Endodermal cell (in vitro differentiated cells): ENCODE measurements at places on chromosomes 1 and 21. TPM values are rescaled to one million over a fixed set of nuclear protein-coding genes. Genes with fewer than 3 reads are reported as not detected.

DNA sequence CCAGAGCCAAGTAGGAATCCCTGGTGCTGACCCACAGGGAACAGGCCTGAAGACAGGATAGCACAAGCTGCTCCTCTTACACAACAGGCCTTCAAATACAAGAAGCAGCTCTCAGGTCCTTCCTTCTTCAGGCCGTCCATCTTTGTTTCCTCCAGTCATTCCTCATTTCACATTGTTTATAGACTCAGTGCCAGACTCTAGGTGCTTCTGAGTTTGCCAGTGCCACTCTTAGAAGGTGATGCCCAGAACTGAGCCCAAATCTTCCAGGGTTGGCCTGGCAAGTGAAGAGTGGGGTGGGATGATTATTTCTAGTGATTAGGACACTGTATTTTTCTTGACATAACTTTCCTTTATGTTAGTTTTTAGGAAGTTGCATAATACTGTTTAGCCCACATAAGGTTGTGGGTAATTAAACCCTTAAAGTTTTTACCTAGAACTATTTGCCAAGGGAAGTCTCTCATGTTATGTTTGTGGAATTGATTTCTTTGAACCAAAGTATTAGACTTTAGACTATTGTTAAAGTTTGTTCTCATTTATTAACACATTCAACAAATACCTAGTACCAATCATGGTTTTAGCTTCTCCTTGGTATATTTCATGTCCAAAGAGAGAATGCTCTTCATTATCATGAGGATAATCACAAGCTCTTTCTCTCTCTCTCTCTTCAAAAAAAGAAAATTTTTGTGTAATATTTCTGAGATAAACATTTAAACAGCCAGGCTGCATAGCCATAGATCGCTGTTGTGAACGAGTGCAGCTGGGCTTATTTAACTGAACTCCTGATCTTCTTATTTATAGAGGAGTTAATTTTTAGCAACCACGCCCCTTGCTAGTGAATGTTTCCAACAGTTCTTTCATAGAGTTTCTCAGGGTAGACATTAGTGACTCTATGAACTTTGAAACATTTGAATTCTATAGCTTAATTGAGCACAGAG is 47.7 kb downstream of the PGM1 start:
- no peak overlapping the region for H3K27ac ChIP-seq
- H3K4me3 ChIP-seq = no peak overlapping the region
- peaks cover 7% of the 10 kb centered on the region for H3K4me1 ChIP-seq
- peaks cover 73% of the 10 kb centered on the region for H3K36me3 ChIP-seq
- DNase-seq = no peak

GRCh38 chr1:245197911-245198379 is 43.2 kb downstream of the KIF26B start:
- H3K36me3 ChIP-seq = peaks cover 42% of the 10 kb centered on the region
- H3K27ac ChIP-seq = no peak overlapping the region
- no peaks in the 10 kb centered on the region for H3K4me1 ChIP-seq
- DNase-seq = no peak
- H3K4me3 ChIP-seq = no peak overlapping the region

- H3K36me3 ChIP-seq = no peaks in the 10 kb centered on the region
- no peaks in the 10 kb centered on the region for H3K27me3 ChIP-seq
- DNase-seq = no peak
- H3K4me3 ChIP-seq = no peak overlapping the region
Measured at GRCh38 chr21:27519361-27519760, 552.5 kb upstream of the ADAMTS5 start.

DNA sequence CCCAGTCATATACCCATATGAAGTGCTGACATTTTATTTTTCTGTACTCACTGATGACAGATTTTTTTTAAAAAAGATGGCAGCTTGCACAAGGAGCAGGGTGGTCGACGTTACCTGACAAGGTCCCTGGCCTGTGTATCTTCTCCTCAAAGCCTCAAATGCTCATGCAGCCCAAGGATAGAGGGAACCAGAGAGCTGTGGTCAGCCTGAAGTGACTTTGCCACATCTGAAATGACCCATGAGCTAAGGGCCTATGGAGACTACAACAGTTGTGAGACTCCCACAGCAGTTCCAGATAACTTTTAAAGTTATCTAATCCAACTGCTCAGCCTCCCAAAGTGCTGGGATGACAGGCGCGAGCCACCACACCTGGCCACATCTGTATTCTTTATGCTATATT is 131.1 kb downstream of the GLUL start:
- H3K4me3 ChIP-seq = no peak overlapping the region
- no peak overlapping the region for H3K27ac ChIP-seq
- no peak for DNase-seq
- no peaks in the 10 kb centered on the region for H3K36me3 ChIP-seq
- no peaks in the 10 kb centered on the region for H3K27me3 ChIP-seq

DNA sequence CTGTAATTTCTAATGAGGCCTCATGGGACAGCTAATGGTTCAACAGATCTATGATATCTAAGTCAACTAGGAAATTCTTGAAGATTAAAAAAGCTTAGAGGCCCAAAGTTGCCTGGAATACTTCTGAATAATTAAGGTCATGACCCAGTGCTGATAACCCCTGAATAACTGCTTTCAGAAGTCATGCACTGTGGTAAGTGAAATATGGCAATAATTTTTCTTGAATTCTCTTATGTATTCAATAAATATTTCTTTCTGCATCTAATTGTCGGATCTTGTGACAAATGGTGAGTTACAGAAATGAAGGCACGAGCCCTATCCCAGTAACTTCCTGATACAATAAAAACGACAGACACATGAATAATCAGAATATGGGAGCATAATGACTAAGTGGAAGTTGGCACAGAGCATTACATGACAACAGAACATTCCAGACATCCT is 219.3 kb upstream of the GREM2 start:
- no peaks in the 10 kb centered on the region for H3K4me1 ChIP-seq
- H3K4me3 ChIP-seq = no peak overlapping the region
- DNase-seq = no peak
- no peaks in the 10 kb centered on the region for H3K36me3 ChIP-seq
- H3K27me3 ChIP-seq = no peaks in the 10 kb centered on the region
- no peak overlapping the region for H3K27ac ChIP-seq

The NCF2 gene
- total RNA-seq = not detected in 3 replicates

The PRELP gene
- 0.43 and 0.66 TPM in 2 replicates for total RNA-seq

- H3K36me3 ChIP-seq = peaks cover 59% of the 10 kb centered on the region
- H3K4me1 ChIP-seq = peaks cover 7% of the 10 kb centered on the region
- no peaks in the 10 kb centered on the region for H3K27me3 ChIP-seq
- DNase-seq = peak; percentile 26
- H3K4me3 ChIP-seq = no peak overlapping the region
Measured at GRCh38 chr1:154578058-154578418, 10.5 kb downstream of the CHRNB2 start.

DNA sequence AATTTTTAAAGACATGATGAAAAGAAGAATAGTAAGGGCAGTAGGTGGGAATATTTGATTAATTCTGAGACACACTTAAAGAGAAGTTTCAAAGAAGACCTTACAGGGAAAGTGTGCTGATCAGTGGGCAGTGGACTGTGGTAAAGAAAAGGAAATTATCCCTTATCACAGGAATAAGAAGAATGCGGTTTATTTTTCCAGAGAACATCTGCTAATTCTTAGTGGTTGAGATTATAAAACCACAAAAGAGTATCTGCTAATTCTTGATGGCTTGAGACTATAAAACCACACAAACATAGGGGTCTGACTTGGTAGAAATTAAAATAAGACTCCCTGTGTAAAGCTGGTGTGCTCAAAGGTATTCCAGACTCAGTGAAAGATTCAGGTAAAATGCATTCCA is 60.0 kb upstream of the KCTD3 start:
- H3K27me3 ChIP-seq = no peaks in the 10 kb centered on the region
- H3K4me3 ChIP-seq = no peak overlapping the region
- H3K27ac ChIP-seq = no peak overlapping the region
- no peak for DNase-seq

The USF1 gene
- total RNA-seq = 56.9 and 57.3 TPM in 2 replicates

GRCh38 chr1:231211005-231211857 is 29.8 kb upstream of the GNPAT start:
- peaks cover 4% of the 10 kb centered on the region for H3K4me1 ChIP-seq
- H3K4me3 ChIP-seq = peak overlapping the region; percentile 62
- H3K27ac ChIP-seq = no peak overlapping the region
- H3K36me3 ChIP-seq = no peaks in the 10 kb centered on the region

GRCh38 chr1:216173376-216173995 is 249.8 kb downstream of the USH2A start:
- DNase-seq = no peak
- no peaks in the 10 kb centered on the region for H3K36me3 ChIP-seq
- H3K27me3 ChIP-seq = no peaks in the 10 kb centered on the region

DNA sequence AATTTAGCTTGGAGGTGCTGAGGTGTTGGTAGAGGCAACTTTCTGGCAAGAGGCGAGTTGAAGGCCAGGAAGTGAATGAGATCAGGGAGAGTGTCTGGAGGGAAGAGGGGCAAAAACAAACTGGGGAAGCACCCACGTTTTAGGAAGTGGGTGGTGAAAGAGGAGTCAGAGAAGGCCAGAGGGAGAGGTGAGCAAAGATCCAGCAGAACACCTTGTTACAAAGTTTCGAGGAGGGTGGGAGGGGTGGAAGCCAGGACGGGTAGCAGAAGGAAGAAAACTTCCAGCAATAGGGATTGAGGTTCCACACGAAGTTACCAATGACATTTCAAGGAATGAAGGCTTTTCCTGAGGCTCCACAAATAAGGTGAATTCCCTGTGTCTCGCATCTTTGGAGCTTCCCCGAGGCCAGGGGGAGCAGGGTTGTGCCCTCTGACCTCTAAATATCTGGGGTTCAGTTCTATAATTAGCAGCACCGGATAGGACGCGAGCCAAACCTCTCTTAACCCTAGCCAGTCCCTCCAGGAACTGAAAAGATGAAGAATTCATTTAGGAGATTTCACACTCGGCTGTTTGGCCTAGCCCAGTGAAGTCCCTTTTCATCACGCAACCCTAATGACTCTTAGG is 578 bp upstream of the SESN2 start:
- H3K4me1 ChIP-seq = no peaks in the 10 kb centered on the region
- no peak overlapping the region for H3K27ac ChIP-seq
- no peak for DNase-seq
- no peaks in the 10 kb centered on the region for H3K36me3 ChIP-seq
- H3K4me3 ChIP-seq = peak overlapping the region; percentile 87

The PTPN22 gene
- not detected in 2 replicates for total RNA-seq

The CKS1B gene
- 145 and 153 TPM in 2 replicates for total RNA-seq

- no peaks in the 10 kb centered on the region for H3K36me3 ChIP-seq
- H3K4me3 ChIP-seq = no peak overlapping the region
- DNase-seq = peak; percentile 16
- no peaks in the 10 kb centered on the region for H3K4me1 ChIP-seq
- H3K27me3 ChIP-seq = no peaks in the 10 kb centered on the region
Measured at GRCh38 chr21:45856442-45856841, 125.1 kb upstream of the COL6A1 start.

The FAM72D gene
- 6.3 to 9.4 TPM (median 9.2 TPM) in 3 replicates for total RNA-seq

GRCh38 chr1:184532199-184532598 is 145.4 kb downstream of the C1orf21 start:
- H3K4me1 ChIP-seq = peaks cover 2% of the 10 kb centered on the region
- peaks cover 3% of the 10 kb centered on the region for H3K36me3 ChIP-seq
- no peaks in the 10 kb centered on the region for H3K27me3 ChIP-seq
- DNase-seq = no peak

DNA sequence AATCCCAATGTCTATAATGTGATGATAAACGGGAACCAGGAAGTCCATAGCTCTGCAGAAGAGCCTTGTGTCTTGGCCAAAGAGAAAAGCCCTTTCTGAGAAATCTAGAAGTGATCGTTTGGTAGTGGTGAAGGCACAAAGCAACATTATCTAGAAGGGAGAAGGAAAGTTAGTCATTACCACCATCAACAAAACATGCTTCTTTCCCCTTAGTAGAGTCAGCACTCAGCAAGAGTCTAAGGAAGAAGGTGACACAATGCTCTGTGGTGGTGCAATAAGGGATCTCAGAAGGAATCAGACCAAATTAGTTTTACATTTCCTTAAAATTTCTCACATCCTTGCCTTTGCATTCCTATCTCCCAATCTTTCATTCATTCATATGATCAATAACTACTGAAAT is 134.4 kb upstream of the PRDX6 start:
- DNase-seq = no peak
- H3K4me1 ChIP-seq = peaks cover 3% of the 10 kb centered on the region
- no peak overlapping the region for H3K27ac ChIP-seq
- H3K27me3 ChIP-seq = no peaks in the 10 kb centered on the region
- H3K4me3 ChIP-seq = no peak overlapping the region
- H3K36me3 ChIP-seq = no peaks in the 10 kb centered on the region

The S100A14 gene
- 112 to 146 TPM (median 119 TPM) in 3 replicates for total RNA-seq

- peak overlapping the region; percentile 89 for H3K4me3 ChIP-seq
- peak overlapping the region; percentile 96 for H3K27ac ChIP-seq
- no peaks in the 10 kb centered on the region for H3K4me1 ChIP-seq
- peak; percentile 91 for DNase-seq
- no peaks in the 10 kb centered on the region for H3K36me3 ChIP-seq
Measured at GRCh38 chr1:81799939-81800694, 617 bp upstream of the ADGRL2 start.

GRCh38 chr1:26153966-26154532 is 4.8 kb upstream of the FAM110D start:
- peaks cover 23% of the 10 kb centered on the region for H3K27me3 ChIP-seq
- no peak overlapping the region for H3K4me3 ChIP-seq
- peak; percentile 49 for DNase-seq
- H3K4me1 ChIP-seq = peaks cover 7% of the 10 kb centered on the region

DNA sequence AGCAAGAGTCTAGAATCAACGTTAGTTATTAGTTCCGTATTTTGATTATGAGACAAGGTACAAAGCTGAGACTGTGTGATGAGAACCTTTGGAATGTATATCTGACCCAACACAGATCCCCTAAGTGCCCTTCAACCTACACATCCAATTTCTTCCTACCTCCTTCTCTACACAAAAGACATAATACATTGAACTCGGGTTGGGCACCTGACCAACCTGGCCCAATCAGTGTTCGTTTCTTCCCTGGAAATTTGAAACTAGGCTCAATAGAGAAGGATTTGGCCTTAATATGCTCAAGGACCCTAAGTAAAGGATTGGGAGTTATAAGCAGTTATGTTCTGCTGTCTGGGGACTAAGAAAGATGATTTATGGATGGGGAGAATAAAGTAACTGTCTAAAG is 12.1 kb downstream of the ITSN1 start:
- no peaks in the 10 kb centered on the region for H3K27me3 ChIP-seq
- H3K27ac ChIP-seq = no peak overlapping the region
- DNase-seq = peak; percentile 33

The MMP23B gene
- total RNA-seq = 17.0 and 19.9 TPM in 2 replicates

DNA sequence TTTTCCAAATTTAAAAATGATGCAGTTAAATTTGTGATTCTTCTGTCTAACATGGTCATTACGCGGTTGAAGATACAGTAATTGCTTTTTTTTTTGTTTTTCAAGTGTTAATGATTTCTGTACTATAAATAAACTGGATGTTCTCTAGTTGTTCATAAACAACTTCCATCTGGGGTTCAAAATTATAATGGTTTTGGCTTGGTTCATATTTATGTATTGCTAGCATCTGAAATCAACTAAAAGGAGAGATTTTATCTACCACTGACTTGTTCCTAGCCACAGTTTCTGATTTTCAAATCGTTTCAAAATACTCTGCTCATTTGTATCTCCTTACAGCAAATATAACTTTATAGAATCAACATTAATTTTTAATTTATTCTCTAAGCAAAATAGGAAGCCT is 35.2 kb upstream of the PLPPR4 start:
- H3K4me3 ChIP-seq = no peak overlapping the region
- H3K27me3 ChIP-seq = peaks cover 47% of the 10 kb centered on the region
- H3K36me3 ChIP-seq = no peaks in the 10 kb centered on the region
- no peaks in the 10 kb centered on the region for H3K4me1 ChIP-seq
- no peak overlapping the region for H3K27ac ChIP-seq

GRCh38 chr21:42392731-42393442 is 3.0 kb downstream of the TMPRSS3 start:
- no peak overlapping the region for H3K4me3 ChIP-seq
- no peak overlapping the region for H3K27ac ChIP-seq
- no peaks in the 10 kb centered on the region for H3K36me3 ChIP-seq
- no peaks in the 10 kb centered on the region for H3K4me1 ChIP-seq
- H3K27me3 ChIP-seq = no peaks in the 10 kb centered on the region
- no peak for DNase-seq
